ENCODE measurements at places on chromosomes 3 and 15.
A peak's percentile ranks its signal among the peaks of the same experiment; 100 is the strongest.

GRCh38 chr3:147397155-147397874 is 9.0 kb downstream of the ZIC4 start:
- DNase-seq = no peak

DNA sequence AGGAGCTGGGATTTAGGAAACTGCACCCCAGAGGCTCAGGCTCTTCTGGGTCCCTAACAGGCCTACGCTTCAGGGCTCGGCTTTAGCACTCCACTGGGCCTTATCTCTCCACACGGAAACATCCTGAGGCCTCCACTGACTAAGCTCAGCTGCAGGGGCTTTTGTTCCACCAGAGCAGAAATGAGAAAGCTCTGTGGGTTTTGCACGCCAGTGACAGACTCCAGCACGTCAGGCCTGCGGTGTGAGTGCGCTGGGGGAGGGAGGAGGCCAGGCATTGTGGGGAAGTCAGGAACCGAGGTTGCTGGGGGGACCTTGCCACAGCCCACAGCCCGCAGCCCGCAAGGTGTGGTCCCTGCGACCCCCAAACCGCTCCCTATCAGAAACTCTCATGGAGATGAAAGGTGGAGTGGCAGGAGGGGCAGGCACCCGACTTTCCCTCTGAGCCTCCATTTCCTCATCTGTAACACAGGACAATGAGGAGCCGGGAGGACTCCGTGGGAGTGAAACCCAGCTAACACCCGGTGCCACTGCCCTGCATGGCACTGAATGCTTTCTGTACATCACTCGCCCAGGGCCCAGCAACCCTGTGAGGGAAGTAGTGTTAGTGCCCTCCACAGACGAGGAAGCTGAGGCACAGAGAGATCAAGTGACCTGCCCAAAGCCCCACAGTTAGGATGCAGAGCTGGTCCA is 106.5 kb downstream of the TPRA1 start:
- no peak for DNase-seq

DNA sequence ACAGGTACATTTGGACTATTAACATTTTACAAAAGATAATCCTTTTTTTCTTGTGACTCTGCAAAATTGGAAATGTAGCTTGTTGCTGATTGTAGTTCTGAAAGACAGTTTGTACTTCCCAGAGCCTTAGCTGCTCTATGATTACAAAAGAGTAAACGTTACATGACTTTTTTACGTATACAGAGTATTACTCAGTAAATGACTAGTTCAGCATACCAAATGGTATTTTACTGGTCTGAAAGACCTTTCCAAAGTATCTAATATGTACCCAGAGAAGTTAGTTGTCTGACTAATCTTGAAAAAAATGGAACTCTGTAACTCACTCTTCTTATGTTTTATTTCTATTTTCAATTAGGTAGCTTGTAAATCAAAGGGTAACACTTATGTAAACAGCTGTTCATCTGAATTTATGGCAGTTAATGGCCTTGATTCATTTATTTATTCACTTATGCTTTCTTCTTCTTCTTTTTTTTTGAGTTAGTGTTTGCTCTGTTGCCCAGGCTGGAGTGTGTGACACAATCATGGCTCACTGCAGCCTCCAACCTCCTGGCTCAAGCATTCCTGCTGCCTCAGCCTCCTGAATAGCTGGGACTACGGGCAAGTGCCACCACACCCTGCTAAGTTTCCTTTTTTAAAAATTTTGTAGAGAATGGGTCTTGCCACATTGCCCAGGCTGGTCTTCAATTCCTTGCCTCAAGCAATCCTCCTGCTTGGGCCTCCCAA is 151.7 kb downstream of the C3orf38 start:
- no peak for DNase-seq

- DNase-seq = no peak
These were observed 22.2 kb upstream of the ZNF710 start for GRCh38 chr15:89978914-89979313.

GRCh38 chr3:126126811-126127431 is 43.0 kb upstream of the SLC41A3 start:
- no peak for DNase-seq

GRCh38 chr3:176293276-176293675 is 904.0 kb downstream of the TBL1XR1 start:
- DNase-seq = peak; percentile 28

- no peak for DNase-seq
These were observed 58.4 kb downstream of the NME9 start for GRCh38 chr3:138271189-138271794.

DNA sequence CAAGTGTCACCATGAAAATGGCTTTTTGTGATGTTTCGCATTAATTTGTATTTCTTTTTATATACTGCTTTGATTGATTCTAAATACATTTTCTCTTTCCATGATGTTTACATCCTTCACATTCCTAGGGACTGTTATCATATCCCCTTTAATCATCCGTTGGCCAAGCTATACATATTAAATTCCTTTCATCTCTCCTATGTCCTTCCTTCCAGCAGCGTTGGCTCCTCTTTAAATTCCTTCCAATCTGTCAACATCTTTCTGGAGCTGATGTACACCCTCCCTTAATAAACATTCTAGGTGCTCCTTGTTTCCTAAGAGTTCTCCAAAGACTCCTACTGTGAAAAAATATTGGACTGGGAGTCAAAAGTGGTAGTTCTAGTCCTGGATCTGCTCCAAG is 87.8 kb downstream of the IGF2BP2 start:
- DNase-seq = peak; percentile 65

DNA sequence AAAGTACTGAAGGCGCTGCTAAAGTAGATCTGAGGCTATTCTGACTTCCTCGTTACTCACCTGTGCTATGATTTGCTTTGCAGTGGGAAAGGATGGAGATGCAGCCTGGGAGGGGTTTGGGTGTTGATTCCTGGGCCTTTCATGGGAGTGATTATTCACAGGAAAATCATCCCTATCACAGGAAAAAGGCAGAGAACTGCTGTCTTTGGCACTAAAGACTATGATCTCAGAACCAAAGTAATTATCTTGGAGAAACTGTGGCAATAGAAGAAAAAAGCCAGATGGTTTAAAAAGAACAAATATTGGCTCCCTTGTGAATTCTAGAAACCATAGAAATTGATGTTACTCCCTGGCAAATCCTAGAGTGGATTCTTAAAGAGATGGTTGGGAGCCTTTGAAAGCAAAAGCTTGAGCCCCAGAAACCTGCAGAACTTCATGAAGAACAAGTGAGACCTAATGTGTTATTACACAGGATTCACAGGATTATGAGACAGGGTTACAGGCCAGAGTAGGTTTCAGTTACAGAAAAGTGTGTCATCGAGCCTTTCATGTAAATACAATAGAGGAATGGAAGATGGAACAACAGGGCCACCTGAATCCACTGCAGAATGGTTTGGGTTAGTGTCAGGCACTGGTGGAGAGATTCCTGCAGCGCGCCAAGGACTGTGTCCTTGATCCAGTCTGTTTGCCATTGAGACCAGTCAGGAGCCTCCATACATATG is 85.7 kb downstream of the OXNAD1 start:
- peak; percentile 74 for DNase-seq

DNA sequence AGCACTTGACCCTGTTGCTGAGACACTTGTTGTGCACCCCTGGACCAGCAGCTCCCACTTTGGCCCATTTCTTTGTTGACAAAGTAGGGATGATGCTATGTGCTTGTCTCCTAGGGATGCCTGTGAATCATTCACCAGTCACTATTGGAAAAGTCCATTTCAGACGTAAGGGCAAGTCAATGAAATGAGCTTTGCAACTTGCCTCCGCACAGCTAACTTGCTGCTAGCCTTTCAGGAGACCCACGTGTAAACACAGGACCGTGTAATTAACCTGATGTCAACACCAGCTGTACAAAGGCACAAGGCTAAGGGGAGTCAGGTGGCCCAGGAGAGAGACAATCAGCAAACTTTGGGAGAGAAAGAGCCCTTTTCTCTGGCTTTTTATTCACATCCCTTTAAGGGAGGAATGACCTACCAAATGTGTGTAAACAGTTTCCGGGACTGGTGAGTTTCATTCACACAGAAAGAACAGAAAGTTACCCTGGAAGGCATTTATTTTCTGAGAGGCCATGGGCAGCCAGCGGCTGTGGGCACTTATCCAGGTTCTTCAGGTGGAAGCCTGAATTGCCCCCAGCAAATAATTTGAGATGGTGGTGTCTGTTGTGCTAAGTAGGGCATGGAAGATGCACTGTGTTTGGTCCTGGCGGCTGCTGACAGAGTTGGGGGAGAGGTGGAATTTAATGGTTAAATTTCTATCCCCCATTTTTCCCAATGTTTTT is 54.0 kb downstream of the TIPARP start:
- DNase-seq = peak; percentile 74

DNA sequence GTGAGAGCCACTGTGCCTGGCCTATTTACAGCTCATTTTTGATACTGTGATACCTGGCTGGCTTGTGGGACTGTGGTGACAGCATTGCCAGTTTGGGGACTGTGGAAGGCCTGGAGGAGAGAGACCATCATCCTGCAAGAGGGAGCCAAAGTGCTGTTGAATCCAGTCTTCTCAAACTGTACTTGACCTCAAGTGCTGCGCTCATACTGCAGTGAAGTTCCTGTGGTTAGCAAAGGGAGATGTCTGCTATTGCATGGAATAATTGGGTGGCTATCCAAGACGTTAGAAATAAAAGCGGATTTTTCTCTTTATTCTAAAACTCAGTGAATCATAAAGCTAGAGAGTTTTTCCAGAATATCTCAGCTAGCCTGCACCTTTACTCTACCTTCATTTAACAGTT is 83.4 kb downstream of the CCK start:
- peak; percentile 57 for DNase-seq

- no peak for DNase-seq
These were observed 57.6 kb upstream of the MRPS22 start for GRCh38 chr3:139286241-139286640.

GRCh38 chr3:112133626-112134334 is 732 bp upstream of the GCSAM start:
- DNase-seq = no peak

GRCh38 chr3:14145236-14145635 is 20.4 kb downstream of the TMEM43 start:
- peak; percentile 77 for DNase-seq

- no peak for DNase-seq
These were observed 123.1 kb upstream of the UBE2E1 start for GRCh38 chr3:23682646-23683045.

DNA sequence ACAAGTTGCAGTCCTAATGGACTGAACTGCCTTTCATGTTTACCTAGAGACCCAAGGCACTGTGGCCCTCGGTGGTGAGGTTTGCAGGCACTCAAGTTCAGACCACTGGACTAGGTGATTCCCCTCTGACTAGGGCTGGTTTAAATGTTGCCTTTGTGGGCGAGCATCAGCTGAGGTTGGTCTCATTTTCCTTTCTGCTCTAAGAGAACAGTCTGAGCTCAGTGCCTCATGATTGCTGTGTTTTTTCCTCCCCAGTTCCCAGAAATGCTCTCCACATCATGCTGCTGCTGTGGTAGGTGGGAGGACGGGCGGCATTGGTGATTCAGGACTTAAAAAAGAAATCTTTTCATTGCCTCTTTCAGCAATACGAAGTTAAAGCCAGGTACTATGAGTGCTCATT is 237.2 kb downstream of the MBNL1 start:
- DNase-seq = no peak

DNA sequence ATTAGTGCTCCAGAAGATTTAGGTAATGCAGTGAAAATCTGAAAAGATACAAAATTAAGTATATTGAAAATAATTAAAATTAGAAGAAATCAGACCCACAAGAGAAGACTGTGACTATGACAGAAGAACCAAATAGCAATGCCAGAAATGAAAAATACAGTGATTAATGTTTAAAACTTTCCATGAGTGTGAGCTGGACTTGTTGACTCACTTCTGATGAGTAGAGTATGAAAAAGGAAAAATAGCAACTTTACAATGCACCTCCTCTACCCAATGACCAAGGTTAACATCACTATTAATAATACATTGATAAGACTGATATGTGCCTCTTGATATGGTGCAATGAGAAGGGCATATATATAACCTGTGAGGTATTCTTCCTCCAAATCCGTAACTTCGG is 39.3 kb upstream of the SLC22A13 start:
- DNase-seq = peak; percentile 81

GRCh38 chr15:92652576-92652966 is 3.0 kb downstream of the FAM174B start:
- no peak for DNase-seq

DNA sequence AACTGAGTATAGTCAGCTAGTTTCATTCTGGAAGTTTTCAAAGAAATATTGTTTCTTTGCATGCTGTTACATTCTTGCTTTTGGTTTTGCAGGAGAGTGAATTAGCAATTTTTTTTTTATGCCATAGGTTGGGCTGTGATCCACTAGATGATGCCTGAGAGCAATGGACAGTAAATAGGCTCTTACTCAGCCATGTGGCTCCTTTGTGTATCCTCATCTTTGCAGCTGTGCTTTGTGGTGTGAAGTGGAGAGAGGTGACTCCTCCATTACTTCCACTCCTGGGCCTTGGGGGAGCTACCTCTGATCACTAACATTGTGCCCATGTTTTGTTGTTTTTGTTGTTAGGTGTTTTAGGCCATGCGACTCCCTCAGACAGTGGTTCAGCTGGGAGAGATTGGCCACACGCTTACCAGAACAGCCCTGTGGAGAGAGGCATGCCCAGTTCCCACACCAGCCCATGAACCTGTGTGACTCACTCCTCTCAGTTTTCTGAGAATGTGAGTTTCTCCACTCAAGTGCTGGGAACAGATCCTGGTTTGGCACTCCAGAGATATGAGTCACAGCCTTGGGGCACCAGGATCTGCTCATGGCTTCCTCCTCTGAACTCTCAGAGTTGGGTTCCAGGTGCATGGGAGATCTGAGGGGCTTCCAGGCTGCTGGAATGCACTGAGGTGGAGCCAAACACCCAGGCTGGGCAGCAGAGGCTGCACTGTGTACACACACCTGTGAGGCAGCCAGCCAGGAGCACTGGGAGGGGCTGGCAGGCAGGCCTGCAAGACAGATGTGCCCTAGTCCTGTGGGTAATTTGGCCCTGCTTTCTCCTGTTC is 785.3 kb downstream of the ROBO2 start:
- peak; percentile 67 for DNase-seq

- no peak for DNase-seq
These were observed 47.3 kb downstream of the BDH1 start for GRCh38 chr3:197508461-197508860.

DNA sequence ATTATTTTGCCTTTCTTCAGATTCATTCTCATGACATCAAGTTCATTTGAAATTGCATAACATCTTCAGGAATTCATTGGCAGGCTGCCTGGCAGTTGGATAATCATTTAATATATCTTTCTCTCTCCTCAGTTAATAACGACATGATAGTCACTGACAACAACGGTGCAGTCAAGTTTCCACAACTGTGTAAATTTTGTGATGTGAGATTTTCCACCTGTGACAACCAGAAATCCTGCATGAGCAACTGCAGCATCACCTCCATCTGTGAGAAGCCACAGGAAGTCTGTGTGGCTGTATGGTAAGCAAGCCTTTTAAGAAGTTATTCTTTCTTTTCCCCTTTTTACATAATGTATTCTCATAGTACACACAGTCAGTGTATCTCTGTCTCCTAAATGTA is 38.2 kb downstream of the TGFBR2 start:
- peak; percentile 84 for DNase-seq

DNA sequence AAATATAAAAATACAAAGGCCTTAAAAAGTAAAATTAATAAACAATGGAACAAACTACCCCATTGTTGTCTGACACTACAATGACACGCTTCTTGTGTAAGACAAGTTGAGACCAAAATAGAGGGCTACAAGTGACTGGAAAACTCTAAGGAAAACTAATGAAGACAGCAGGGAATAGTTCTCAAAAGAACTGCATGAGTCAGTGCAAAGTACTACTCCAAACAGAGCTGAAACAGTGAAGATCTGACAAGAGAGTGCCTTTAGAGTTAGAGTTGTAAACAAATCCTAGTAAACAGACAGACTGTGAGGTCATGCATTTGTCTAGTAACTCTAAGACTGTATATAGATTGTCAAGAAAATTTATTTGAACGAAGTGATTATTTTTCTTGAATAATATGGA is 233.9 kb downstream of the BBX start:
- peak; percentile 3 for DNase-seq
